ENCODE measurements at places on chromosomes 7 and 10. TPM values are rescaled to one million over a fixed set of nuclear protein-coding genes. Genes with fewer than 3 reads are reported as not detected.

C10orf71 gene
- 3.6 TPM for polyA plus RNA-seq

ZNF32 gene
- 44.9 TPM for polyA plus RNA-seq

ACTL6B gene
- polyA plus RNA-seq: not detected

ARL4A gene
- 19.9 TPM for polyA plus RNA-seq

DNA sequence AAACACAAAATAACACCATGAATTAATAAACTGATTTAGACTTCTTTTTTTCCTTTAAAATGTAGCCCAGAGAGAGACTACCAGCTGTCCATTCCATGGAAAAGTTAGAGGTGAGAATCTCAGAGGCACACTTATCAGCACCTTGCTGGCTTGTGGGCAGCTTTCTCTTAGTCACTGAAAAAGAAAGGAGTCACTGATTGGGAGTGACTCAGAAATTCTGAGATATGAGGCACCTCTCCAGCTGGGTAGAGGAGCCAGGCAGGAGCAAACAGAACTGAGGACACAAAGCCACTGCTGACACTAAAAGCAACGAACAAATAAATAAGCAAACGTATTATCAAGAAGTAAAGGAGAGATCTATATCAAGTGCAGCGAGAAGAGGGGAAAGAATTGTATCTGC lies 310.6 kb downstream of the PARD3 start:
- DNase-seq: no peak

- no peak for DNase-seq
Observed at GRCh38 chr10:10579709-10580108, 438.0 kb upstream of the CELF2 start.

- peak; percentile 51 for DNase-seq
Observed at GRCh38 chr10:80924063-80924952, 386.6 kb downstream of the SH2D4B start.

DNA sequence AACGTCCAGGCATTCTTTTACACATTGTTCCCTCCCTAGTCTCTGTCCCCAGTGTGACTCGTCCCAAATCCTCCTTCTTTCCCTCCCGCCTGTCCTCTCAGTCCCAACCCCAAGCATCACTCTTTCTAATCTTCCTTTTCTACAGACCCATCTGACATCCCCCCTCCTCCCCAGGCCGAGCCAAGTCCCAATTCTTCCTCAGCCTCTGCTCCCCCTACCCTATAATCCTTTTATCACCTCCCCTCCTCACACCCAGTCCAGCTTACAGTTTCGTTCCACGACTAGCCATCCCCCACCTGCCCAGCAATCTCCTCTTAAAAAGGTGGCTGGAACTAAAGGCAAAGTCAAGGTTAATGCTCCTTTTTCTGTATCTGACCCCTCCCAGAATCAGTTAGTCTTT lies 95.1 kb downstream of the MACC1 start:
- DNase-seq: no peak

DNA sequence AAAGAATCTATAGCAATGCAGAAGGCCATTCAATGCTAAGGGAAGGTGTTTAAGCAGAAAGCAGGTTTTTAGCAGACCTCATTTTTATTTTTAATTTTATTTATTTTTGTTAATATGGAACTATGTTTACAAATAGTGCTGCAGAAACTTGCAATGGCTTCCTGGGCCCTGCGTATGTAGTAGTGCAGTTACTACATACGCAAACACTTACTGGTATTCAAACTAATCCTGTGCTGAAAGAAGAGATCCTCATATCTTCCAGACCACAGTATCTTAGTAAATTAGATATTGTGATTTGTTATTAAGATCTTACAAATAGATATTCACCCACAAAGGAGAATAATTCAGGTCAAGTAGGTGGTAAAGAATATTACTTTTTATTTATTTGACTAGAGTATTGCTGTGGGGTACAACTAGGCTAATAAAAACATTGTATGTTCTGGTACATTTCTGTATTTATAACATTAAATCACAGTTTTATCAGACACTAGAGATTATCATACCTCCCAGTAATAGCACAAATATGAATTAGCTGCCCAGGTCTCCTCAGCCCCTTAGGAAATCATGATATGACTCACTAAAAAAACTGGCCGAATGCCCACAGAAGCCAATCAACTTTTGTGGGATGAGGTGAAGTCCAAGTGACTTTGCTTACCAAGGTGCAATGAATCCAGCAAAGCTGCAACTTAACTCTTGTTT lies 57.6 kb downstream of the RNLS start:
- no peak for DNase-seq

- DNase-seq: peak; percentile 71
Observed at GRCh38 chr7:5494683-5495561, 71.3 kb upstream of the TNRC18 start.

DNA sequence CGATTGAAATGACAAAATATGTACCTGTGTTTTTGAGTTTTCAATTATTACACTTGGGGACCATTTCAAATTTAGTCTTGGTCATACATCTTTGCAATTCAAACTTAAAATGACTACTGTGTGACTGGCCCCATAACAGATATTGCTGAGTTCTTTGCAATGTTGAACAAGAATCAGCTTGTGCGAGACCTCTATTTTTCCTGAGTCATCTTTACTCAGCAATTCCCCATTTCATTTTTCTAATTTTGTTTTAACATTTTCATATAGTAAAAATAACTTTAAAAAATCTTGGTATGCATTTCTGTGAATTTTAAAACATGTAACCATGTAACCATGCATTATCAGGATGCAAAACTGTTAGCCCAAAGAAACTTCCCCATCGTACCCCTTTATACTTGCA lies 678.1 kb downstream of the ANKRD7 start:
- DNase-seq: no peak

DNA sequence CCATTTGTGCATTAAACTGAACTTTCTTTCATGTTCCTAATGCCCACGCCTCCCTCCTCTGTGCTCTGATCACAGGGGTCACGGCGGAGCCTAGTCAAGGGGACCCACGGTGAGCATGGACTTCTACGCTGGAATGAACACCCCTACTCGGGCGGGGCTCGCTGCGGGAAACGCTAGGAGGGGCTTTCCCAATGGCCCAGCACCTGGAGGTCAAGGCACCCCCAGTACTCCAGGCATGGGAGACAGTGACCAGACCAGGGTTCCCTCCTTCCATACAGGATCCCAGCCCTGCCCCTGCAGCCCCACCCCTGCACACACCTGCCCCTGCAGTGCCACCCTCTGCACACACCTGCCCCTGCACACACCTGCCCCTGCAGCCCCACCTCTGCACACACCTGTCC lies 27.1 kb upstream of the NKX6-2 start:
- no peak for DNase-seq

- DNase-seq: no peak
Observed at GRCh38 chr10:29642990-29643389, 8.2 kb upstream of the SVIL start.

- DNase-seq: no peak
Observed at GRCh38 chr10:4771554-4772201, 54.3 kb upstream of the AKR1E2 start.

GRCh38 chr10:51718804-51719291 lies 19.5 kb upstream of the CSTF2T start:
- DNase-seq: no peak

GRCh38 chr7:19146699-19147098 lies 1.5 kb upstream of the FERD3L start:
- DNase-seq: no peak
